Posterior vena cava (tissue), 2 donors: ENCODE measurements at places on chromosomes 2 and 18. TPM values are rescaled to one million over a fixed set of nuclear protein-coding genes. Genes with fewer than 3 reads are reported as not detected.

- no peak for DNase-seq
These were observed 1363.9 kb upstream of the CRIM1 start for GRCh38 chr2:34991508-34992274.

ST8SIA5 gene
- 0.42 TPM for total RNA-seq

DNA sequence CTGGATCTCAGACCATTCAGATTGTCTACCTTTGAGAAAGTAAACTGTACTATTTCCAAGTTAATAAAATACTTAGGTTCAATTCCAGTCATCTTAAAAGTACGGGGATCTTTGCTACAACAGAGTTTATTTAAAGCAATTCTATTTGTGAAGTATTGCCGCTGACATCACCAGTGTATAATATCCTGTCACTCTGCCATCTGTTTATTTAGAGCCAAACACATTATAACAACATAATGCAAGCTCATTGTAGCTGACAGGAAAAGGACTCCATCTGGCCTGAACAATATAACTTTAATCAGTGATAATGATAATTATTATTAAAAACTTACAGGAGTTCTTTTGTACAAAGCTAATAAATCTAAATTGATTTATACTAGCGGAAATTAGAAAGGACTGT, 786.8 kb downstream of the ERBB4 start:
- no peak for DNase-seq

DNA sequence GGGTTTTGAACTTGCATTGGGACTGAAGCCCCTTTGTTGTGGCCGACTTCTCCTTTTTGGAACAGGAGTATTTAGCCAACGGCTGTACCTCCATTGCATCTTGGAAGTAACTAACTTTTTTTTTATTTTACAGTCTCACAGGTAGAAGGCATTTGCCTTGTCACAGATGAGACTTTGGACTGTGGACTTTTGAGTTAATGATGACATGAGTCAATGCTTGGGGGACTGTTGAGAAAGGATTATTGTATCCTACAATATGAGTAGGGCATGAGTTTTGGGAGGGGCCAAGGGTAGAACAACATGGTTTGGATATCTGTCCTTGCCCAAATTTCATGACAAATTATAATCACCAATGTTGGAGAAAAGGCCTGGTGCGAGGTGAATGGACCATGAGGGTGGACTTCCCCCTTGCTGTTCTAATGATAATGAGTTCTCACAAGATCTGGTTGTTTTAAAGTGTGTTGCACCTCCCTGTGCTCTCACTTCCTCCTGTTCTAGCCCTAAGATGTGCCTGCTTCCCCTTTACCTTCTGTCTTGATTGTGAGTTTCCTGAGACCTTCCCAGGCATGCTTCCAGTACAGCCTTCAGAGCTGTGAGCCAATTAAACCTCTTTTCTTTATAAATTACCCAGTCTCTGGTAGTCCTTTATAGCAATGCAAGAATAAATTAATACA, 1269.4 kb upstream of the CHAC2 start:
- DNase-seq, result no peak

OSR1 gene
- 74.0 TPM for total RNA-seq

- peak; percentile 80 for DNase-seq
These were observed 162.7 kb downstream of the INHBB start for GRCh38 chr2:120508567-120509041.

C2orf42 gene
- 13.1 TPM for total RNA-seq

WNT10A gene
- not detected for total RNA-seq

- peak; percentile 83 for DNase-seq
These were observed 1.1 kb upstream of the HOXD8 start for GRCh38 chr2:176128172-176128981.

ASTL gene
- total RNA-seq, result not detected

DNA sequence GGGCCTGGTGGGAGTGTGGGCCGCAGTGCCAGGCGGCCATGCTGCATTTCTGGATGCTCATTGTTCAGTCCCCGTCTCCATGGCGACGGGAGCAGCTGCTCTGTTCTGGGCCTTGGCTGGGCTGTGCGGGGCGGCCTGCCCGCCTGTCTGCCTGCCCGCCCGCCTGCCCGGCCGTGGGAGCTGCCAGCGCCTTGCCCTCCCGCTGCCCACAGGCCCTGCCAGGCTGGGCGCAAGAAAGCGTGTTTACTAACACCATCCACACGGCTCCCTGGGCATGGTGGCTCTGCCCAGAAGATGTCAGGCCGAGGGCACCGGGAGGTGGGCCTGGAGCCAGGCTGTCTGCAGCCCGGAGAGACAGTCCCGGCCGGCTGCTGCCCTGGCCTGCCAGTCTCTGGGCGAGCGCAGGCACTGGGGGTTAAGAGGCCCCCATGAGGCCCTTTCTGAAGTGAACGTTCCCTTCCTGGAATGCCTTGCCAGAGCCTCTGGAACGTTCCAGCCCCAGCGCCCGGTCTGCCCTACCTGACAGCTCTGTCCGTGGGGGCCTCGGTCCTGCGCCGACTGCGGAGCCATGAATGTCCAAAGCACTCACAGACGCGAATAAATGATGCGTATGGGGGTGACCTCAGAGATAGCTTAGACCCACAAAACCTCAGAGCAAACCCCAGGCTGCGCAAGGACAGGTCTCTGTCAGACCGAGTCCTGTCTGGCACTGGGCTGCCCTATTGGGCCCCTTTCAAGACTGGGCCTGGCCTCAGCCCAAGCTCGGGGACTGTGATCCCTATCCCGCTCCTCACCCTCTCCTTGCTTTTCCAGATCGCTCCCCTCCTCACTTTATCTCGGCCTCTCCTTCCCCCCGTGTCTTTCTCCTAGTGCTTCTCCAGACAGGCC, 44.3 kb downstream of the MYCN start:
- DNase-seq, result no peak

DNA sequence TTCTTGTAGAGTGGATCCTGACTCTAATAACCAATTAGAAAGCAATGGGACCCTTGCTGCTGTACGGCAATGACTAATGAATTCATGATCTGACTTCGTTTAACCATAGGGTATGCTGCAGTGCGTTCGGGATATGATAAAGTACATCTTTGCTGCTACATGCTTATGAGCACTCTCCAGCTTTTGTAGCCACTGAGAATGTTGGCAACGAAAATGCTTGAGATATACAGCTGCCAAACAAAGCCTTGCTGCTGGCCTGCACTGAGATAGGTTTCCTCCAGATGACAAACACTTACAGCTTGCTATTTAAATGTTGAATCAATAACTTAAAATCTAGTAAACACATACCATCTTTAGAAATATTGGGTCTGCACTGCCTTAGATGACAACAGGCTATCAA, 372.4 kb upstream of the SLC8A1 start:
- DNase-seq, result no peak

GRCh38 chr2:241359481-241360045, 3.5 kb downstream of the FARP2 start:
- no peak for DNase-seq

GRCh38 chr2:33728106-33728505, 129.0 kb upstream of the FAM98A start:
- no peak for DNase-seq

GALNT3 gene
- total RNA-seq, result 1.6 TPM

DNA sequence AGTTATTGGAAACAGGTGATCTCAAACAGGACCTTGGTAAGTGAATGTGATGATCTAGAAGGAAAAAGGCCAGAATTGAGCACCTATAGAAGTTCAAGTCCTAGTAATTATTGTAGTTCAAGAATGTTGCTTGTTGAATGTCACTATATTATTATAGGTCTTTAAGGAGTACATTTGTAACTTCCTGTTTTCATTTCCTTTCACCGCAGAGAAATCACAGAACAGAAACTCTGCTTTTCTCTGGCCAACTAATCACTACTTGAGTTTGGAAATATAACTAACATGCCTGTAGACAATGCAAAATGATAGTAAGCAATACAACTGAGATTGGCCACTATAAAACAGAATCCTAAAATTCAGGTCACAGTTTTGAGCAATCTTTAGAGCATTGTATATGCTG, 61.8 kb upstream of the EFEMP1 start:
- DNase-seq, result no peak

- peak; percentile 93 for DNase-seq
These were observed 455 bp upstream of the DLX1 start for GRCh38 chr2:172084645-172085459.

GRCh38 chr2:114642166-114642770, 199.8 kb downstream of the DPP10 start:
- no peak for DNase-seq

DNA sequence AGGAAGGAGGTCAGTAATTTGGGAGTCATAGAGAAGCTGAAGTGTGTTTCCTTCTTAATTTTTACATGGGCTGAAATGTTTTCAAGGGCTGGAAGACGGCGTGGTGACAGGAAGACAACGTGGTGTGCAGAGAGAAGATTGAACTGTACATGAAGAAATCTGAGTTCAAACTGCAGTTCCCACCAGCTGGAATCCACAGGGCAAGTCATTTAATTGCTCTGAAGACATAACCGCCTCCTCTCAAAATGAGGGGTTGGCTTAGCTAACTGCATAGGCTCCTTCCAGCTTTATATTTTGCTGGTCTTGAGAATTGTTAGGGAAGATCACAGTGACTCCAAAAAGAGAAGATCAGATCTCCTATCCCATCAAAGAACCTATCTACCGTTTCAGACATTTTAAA, 103.9 kb downstream of the SLC8A1 start:
- no peak for DNase-seq

UGT1A4 gene
- total RNA-seq, result not detected

DNA sequence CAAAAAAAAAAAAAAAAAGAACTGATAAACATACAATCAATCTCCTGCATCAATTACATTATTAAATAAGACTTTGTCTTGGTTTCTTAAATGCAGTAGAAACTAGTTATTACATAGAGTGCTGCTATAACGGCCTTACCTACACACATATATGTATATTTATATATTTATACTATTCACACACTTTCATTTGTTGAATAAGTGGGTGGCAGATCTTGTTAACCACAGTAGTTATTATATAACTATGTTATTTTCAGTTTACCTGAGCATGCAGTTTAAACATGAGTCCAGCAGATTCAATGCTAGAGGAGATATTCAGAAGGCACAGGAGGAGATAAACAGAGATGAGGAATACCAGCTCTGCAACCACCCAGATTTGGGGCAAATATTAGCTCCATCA, 81.5 kb upstream of the CD226 start:
- DNase-seq, result no peak

GRCh38 chr2:19026261-19026660, 332.2 kb downstream of the OSR1 start:
- no peak for DNase-seq

DNA sequence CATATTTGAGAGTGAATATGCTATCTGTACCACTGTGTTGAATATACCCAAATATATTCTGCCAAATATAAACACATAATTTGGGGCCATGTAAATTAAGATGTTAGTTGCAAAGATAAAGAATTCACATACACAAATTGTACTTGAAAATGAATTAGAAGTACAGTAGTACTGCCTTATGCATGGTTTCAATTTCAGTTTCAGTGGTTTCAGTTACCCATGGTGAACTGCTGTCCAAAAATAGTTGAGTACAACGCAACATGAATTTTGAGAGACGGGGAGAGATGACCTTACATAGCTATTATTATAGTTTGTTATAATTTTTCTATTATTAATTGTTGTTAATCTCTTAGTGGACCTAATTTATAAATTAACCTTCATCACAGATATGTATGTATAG, 1313.0 kb upstream of the FAM98A start:
- DNase-seq, result no peak

- DNase-seq, result peak; percentile 97
These were observed 681 bp downstream of the SPR start for GRCh38 chr2:72887740-72888437.

OTX1 gene
- not detected for total RNA-seq

- no peak for DNase-seq
These were observed 448.1 kb downstream of the DCDC2C start for GRCh38 chr2:4151521-4151920.

- no peak for DNase-seq
These were observed 59.0 kb downstream of the GLI2 start for GRCh38 chr2:120794716-120795115.

DNA sequence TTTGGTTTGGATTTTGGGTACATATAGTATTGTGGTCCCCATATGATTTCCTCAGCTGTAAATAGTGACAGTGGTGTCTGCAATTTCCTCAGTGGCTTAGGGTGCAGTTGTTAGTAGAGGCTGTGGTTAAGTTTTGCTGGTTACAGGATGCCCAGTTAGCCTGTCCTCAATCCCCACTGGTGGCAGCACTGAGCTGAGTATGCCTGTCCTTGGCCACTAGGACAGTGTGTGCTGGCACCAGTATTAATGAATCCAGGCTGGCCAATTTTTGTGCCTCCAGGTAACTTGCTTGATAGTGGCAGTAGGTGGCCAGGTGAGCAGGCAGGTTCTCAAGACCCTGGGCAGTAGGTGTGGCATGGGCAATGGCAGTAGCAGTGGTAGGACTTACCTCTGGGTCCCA, 973.1 kb downstream of the TMEM182 start:
- DNase-seq, result no peak

GRCh38 chr2:223731503-223731902, 105.9 kb downstream of the AP1S3 start:
- no peak for DNase-seq

GAL3ST2 gene
- total RNA-seq, result not detected

ZAP70 gene
- total RNA-seq, result 2.8 TPM

- DNase-seq, result no peak
These were observed 208.2 kb downstream of the UBE2E3 start for GRCh38 chr2:181188605-181189004.

- DNase-seq, result no peak
These were observed 16.9 kb downstream of the IL1RN start for GRCh38 chr2:113144259-113144658.
